ENCODE measurements at places on chromosomes 2 and 18.
A peak's percentile ranks its signal among the peaks of the same experiment; 100 is the strongest.

DNA sequence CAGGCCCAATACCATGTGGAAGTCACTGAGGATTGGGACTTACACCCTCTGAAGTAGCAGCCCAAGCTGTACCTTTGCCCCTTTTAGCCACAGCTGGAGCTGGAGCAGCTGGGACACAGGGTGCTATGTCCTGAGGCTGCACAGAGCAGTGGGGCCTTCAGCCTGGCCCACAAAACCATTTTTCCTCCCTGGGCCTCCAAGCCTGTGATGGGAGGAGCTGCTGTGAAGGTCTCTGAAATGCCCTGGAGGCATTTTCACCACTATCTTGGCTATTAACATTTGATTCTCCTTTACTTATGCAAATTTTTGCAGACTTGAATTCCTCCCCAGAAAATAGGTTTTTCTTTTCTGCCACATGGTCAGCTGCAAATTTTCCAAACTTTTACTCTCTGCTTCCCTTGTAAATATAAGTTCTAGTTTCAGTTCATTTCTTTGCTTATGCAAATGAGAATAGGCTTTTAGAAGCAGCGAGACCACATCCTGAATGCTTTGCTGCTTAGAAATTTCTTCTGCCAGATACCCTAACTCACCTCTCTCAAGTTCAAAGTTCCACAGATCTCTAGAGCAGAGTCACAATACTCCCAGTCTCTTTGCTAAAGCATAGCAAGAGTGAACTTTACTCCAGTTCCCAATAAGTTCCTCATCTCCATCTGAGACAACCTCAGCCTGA is 213.8 kb upstream of the MGAT5 start:
- H3K4me3 ChIP-seq, result peak overlapping the region; percentile 77
- DNase-seq, result no peak
- no peaks in the 10 kb centered on the region for H3K27me3 ChIP-seq
- H3K27ac ChIP-seq, result peak overlapping the region; percentile 77

DNA sequence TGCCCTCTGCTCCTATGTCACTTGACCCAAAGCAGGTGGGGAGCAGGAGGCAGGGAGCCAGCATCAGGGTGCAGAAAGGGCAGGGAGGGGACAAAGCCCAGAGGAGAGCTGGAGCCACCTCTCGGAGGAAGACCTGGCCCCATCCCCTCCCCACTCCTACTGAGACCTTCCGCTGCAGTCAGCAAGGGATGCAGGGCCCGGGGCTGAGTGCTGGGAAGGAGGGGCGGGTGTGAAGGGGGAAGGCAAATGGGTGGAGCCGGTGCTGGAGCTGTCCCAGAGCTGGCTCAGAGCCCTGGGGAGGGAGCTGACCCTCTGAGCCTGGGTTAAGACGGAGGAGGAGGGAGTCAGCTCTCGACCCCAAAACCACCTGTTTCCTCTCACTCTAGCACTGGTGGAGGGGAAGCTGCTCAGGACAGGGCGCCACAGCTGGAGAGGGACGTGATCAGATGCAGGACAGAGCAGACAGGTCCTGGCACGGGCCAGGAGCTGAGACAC is 33.8 kb downstream of the HS1BP3 start:
- H3K36me3 ChIP-seq, result peaks cover 13% of the 10 kb centered on the region
- DNase-seq, result no peak
- H3K27ac ChIP-seq, result no peak overlapping the region
- H3K4me3 ChIP-seq, result no peak overlapping the region
- H3K4me1 ChIP-seq, result peaks cover 4% of the 10 kb centered on the region

DNA sequence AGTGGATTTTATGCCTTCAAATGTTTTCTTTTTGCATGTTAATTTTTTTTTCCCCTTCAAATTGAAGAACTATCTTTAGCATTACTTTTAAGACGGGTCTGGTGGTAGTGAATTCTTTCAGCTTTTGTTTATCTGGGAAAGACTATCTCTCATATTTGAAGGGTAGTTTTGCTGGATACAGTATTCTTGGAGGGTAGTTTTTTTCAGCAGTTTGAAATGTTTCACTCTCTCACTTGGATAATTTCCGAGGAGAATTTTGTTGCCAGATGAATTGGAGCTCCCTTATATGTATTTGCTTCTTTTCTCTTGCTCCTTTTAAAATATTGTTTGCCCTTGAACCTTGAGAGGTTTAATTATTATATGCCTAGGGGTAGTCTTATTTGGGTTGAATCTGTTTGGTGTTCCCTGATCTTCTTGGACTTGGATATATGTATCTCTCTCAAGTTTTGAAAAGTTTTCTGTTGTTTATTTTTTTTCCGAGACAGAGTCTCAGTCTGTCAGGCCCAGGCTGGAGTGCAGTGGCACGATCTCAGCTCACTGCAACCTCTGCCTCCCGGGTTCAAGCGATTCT is 15.5 kb downstream of the TTLL4 start:
- H3K27me3 ChIP-seq, result no peaks in the 10 kb centered on the region
- H3K36me3 ChIP-seq, result peaks cover 21% of the 10 kb centered on the region
- no peak overlapping the region for H3K27ac ChIP-seq
- H3K4me3 ChIP-seq, result no peak overlapping the region
- H3K4me1 ChIP-seq, result peaks cover 19% of the 10 kb centered on the region

- no peaks in the 10 kb centered on the region for H3K4me1 ChIP-seq
- DNase-seq, result no peak
- peaks cover 16% of the 10 kb centered on the region for H3K36me3 ChIP-seq
- H3K4me3 ChIP-seq, result no peak overlapping the region
- peak overlapping the region; percentile 51 for H3K27ac ChIP-seq
Observed at GRCh38 chr2:170965446-170966225, 36.6 kb downstream of the GORASP2 start.

GRCh38 chr18:55477499-55477859 is 110.5 kb downstream of the TCF4 start:
- no peaks in the 10 kb centered on the region for H3K27me3 ChIP-seq
- H3K4me1 ChIP-seq, result peaks cover 19% of the 10 kb centered on the region
- peak overlapping the region; percentile 96 for H3K27ac ChIP-seq
- DNase-seq, result peak; percentile 22
- H3K36me3 ChIP-seq, result peaks cover 2% of the 10 kb centered on the region
- H3K4me3 ChIP-seq, result peak overlapping the region; percentile 98

- H3K4me1 ChIP-seq, result no peaks in the 10 kb centered on the region
- no peak overlapping the region for H3K4me3 ChIP-seq
- no peak for DNase-seq
- no peak overlapping the region for H3K27ac ChIP-seq
- H3K36me3 ChIP-seq, result no peaks in the 10 kb centered on the region
- H3K27me3 ChIP-seq, result peaks cover 4% of the 10 kb centered on the region
Observed at GRCh38 chr2:216880509-216881184, 20.8 kb upstream of the TNP1 start.

- no peaks in the 10 kb centered on the region for H3K27me3 ChIP-seq
- peaks cover 6% of the 10 kb centered on the region for H3K36me3 ChIP-seq
- no peak overlapping the region for H3K27ac ChIP-seq
- H3K4me1 ChIP-seq, result peaks cover 12% of the 10 kb centered on the region
- H3K4me3 ChIP-seq, result no peak overlapping the region
Observed at GRCh38 chr18:62182220-62182619, 4.6 kb downstream of the PIGN start.

- H3K4me3 ChIP-seq, result no peak overlapping the region
- H3K27ac ChIP-seq, result no peak overlapping the region
- H3K4me1 ChIP-seq, result peaks cover 9% of the 10 kb centered on the region
- DNase-seq, result no peak
- no peaks in the 10 kb centered on the region for H3K27me3 ChIP-seq
- peaks cover 28% of the 10 kb centered on the region for H3K36me3 ChIP-seq
Observed at GRCh38 chr2:30545875-30546274, 98.8 kb downstream of the LCLAT1 start.

DNA sequence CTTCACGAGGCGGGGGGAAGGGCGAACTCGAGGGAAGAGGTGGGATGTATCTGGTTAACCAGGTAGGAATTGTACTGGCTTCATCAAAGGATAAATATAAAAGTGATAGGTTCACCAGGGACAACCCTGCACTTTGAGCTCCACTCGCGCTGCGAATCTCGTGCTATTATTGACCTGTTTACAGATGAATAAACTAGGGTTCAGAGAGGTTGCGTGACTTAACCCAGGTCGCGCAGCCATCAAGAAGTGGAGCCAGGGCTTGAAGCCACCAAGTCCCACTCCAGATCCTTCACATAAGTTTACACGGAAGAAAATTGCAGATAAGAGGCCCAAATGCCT is 1.4 kb upstream of the CYP1B1 start:
- H3K4me1 ChIP-seq, result peaks cover 4% of the 10 kb centered on the region
- H3K27me3 ChIP-seq, result peaks cover 15% of the 10 kb centered on the region
- DNase-seq, result no peak
- H3K36me3 ChIP-seq, result no peaks in the 10 kb centered on the region
- H3K4me3 ChIP-seq, result peak overlapping the region; percentile 29

DNA sequence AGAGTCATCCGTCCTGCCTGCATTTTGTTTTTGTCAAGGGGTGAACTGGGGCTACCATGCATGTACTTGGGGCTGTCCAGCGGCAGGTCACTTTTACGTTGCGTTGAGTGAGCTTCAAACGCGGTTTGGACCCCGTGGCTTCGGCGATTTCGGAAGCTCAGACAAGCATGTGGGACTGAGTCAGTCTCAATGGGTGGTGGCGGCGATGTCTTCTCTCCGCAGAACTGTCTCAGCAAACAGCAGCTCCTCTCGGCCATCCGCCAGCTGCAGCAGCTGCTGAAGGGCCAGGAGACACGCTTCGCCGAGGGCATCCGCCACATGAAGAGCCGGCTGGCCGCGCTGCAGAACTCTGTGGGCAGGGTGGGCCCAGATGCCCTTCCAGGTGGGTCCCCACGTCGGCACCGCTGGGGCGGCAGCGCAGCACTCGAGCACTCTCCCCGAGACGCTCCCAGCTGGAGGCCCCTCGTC is 21.3 kb downstream of the FBLN7 start:
- peak overlapping the region; percentile 85 for H3K27ac ChIP-seq
- H3K36me3 ChIP-seq, result no peaks in the 10 kb centered on the region
- no peaks in the 10 kb centered on the region for H3K27me3 ChIP-seq
- DNase-seq, result peak; percentile 58
- peaks cover 26% of the 10 kb centered on the region for H3K4me1 ChIP-seq

DNA sequence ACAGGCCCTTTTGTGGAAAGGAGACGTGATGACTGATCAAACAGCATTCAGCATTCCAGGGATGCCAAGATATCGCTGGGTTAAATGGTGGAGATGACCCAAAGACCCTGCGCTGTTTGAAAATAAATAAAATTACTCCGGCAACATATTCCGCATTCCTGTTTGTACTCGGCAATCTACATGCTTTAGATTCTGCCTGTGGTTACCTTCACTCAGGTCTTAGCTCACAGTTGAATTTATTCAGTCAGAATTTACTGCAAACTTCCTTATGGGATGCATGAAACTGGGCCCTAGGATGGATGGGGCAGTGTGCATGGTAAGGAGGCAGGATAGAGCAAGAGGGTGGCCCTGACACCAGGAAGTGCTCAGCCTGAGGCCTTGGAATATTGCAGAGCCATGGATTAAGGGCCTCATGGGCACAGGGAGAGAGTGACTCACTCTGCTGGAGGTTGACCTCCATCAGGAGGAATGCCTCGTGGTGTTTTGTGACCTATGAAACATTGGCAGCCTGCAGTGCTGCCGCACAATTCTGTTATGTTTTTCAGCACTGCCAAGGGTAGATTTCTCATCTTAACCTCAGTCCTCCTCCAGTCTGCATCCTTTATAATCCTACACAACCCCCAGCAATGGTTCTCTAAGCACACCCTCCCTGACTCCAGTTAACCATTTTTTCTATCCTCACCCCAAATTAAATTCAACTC is 321.4 kb downstream of the IRS1 start:
- H3K27me3 ChIP-seq, result peaks cover 3% of the 10 kb centered on the region
- H3K36me3 ChIP-seq, result no peaks in the 10 kb centered on the region
- H3K4me1 ChIP-seq, result no peaks in the 10 kb centered on the region
- H3K27ac ChIP-seq, result no peak overlapping the region
- no peak for DNase-seq
- H3K4me3 ChIP-seq, result no peak overlapping the region

DNA sequence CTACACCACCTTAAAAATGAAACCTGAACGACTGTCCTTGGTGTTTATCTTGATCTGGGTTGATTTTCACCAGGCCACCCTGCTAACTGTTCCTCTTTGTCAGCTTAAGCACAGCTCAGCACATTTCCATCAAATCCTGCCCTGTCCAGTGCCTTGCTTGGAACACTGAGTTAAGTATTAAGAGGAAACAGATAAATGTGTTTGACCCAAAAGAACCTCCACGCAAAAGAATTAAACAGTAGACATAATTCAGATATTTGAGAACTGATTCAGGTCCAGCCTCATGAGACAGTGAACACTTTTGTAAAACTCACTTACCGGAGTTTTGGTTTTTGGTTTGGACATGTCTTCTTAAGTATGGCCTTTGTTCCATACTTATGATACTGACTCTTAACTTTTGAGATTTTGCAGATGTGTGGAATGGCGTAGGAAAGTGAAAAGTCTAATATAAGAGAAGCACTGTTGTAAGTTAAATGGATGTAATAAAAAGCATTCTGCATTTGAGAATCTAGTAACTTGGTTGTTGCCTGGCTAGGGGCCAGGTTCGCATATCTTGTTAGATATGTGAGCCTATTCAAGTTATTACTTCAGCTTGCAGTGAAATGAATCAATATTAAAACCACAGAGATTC is 88.9 kb upstream of the SERPINE2 start:
- H3K27ac ChIP-seq, result no peak overlapping the region
- no peak for DNase-seq
- H3K4me3 ChIP-seq, result no peak overlapping the region
- no peaks in the 10 kb centered on the region for H3K4me1 ChIP-seq
- H3K36me3 ChIP-seq, result peaks cover 1% of the 10 kb centered on the region
- peaks cover 20% of the 10 kb centered on the region for H3K27me3 ChIP-seq

GRCh38 chr18:42086288-42086687 is 131.3 kb downstream of the PIK3C3 start:
- no peak overlapping the region for H3K4me3 ChIP-seq
- peaks cover 35% of the 10 kb centered on the region for H3K36me3 ChIP-seq
- no peaks in the 10 kb centered on the region for H3K27me3 ChIP-seq

DNA sequence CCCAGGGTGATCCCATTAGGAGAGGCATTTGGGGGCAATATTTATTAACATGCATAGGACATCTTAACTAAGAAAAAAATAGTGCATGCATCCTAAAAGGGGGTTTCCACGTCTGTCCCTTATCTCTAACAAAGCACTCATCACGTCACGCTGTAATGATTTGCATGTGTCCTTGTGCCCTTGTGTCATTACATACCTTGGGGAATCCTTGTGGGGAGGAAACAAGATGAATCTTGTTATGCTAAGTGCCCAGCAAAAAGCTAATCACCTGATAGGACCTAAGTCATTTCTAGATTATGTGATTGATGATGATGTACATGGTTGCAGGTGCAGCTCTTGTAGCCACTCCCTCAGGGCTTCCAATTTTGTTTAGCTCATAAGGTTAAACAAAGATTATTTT is 250.9 kb downstream of the FBXO15 start:
- DNase-seq, result no peak
- no peaks in the 10 kb centered on the region for H3K4me1 ChIP-seq
- no peak overlapping the region for H3K27ac ChIP-seq
- H3K36me3 ChIP-seq, result no peaks in the 10 kb centered on the region
- H3K27me3 ChIP-seq, result no peaks in the 10 kb centered on the region

DNA sequence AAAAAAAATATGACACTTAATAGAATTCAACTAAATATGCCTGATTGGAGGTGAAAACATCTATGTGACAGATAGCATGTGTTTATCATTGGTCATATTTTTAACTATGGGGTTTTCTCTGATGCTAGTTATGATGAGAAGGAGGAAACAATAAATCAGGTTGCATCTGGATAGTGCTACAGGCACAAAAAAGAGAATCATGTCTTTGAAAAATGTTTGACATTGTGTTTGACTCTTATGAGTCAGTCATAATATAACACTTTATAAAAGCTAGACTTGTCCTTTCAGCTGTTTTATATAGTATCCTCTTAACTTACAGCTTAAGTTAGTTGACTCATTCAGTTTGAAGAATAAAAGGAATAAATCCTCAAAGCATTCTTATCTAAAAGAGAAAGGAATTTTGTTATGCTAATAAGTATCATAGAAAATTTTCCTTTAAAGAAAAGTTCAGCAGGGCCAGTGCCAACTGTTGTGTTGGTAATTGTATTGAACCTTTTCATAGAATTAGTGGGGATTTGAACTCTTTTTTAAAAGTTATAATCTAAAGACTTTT is 78.4 kb upstream of the UBXN4 start:
- H3K27ac ChIP-seq, result no peak overlapping the region
- H3K4me3 ChIP-seq, result no peak overlapping the region
- peaks cover 29% of the 10 kb centered on the region for H3K36me3 ChIP-seq
- peaks cover 2% of the 10 kb centered on the region for H3K4me1 ChIP-seq

All from memory B cell (primary cell).